Cortex of kidney (tissue), 1 donor: ENCODE measurements at places on chromosomes 6 and 20.

DNA sequence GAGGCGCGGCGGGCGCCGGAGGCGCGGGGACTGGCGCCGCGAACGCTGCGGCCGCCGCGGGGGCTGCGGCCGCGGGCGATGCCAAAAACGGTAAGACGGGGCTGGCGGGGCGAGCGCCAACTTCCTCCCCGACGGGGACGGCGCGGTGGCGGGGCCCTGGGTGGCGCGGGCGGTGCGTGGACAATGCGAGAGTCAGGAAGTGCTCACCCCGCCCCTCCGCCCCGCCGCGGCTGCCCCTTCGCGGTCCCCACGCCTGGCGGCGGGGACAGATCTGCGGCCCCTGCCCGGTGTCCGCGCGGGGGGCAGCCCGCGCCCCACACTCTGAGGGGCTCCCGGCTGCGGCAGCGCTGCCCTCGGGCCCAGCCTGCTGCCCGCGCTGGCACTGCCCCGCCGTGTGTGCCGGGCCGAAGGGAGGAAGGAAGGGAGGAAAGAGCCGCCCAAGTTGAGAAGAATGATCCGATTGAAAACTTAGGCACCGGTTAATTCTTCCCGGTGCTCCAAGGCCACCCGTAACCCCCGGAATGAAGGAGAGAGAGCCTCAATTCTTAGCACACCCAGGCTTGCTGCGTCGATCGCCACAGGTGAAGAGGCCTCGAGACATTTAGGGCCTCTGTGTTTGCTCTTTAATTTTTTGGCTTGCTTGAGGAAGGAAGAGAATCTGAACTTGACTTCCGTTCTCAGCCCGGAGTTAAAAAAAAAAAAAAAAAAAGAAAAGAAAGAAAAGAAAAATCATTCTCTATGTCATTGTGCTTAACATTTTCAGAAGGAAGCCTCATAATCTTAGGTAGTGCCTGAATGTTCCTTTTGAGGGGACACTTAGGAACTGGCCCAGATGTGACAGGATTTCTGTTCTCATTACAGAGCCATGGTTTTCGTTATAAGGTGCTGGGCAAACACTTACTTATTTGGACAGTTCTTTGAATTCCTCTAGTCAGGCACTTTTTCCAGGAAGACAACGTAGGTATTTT is 982 bp downstream of the HECA start:
- no peak for DNase-seq

- DNase-seq, result no peak
Observed at GRCh38 chr6:147506704-147507114, 1.8 kb upstream of the SAMD5 start.

DNA sequence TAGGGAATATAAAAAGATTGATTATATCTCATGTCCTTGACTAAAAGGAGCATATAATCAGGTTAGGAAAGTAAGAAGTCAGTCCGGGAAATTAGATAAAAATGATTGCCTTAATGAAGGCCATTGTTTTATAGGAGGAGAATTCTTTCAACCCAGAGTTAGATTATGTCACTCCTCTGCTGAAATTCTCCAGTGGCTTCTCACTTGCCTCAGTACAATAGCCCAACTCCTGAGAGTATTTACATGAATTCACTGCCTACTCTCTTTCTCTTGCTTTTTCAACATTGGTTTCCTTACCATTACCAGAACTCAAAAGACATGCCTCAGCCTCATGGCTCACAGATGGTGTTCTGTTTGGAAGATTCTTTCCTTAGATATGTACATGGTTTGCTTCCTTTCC is 114.9 kb downstream of the EPHA7 start:
- DNase-seq, result no peak

GRCh38 chr6:123803504-123804013 is at the start of gene NKAIN2:
NKAIN2 (plus strand) TSS chr6:123803865.
- DNase-seq, result no peak

GRCh38 chr6:145051661-145052060 is 683.7 kb downstream of the EPM2A start:
- no peak for DNase-seq

GRCh38 chr6:20317430-20317829 is 84.2 kb upstream of the E2F3 start:
- DNase-seq, result no peak

GRCh38 chr6:31680226-31681134 is at the start of gene LY6G5C:
LY6G5C (minus strand) TSS chr6:31681067; CDS start chr6:31680373, 694 bp downstream.
- DNase-seq, result no peak

DNA sequence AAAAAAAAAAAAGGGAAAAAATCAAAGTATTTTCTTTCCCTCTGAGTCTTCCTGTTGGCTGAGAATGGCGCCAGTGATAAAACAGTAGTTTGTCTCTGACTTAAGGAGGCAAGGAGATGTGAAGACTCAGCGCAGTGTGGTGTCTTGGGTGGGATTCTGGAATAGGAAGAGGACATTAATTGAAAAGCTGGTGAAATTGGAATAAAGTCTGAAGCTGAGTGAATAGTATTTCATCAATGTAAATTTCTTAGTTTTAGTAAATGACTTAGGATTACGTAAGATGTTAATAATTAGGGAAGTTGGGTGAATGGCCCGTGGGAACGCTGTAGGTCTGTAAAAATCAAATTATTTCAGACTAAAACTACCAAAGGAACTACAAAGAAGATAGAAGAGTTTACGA is 122.8 kb upstream of the ZNF217 start:
- DNase-seq, result no peak

GRCh38 chr6:33802186-33802958 is 1.4 kb downstream of the MLN start:
- no peak for DNase-seq

DNA sequence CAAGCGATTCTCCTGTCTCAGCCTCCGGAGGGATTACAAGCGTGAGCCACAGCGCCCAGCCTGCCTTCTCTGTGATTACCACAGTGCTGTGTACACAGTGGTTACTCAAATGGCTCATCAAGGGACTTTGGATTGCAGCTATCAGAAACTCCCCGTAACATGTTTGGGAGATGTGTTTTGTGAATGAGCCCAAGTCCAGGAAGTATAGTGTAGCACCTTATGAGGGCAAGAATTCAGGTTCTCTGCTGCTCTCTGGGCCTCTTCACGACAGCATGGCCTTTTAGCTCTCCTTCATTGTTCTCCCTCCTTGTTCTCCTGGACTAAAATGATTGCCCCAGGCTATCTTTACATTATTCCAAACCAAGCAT is 34.1 kb upstream of the RPL7L1 start:
- DNase-seq, result no peak

GRCh38 chr6:136782021-136782770 is 10.1 kb downstream of the MAP3K5 start:
- no peak for DNase-seq

DNA sequence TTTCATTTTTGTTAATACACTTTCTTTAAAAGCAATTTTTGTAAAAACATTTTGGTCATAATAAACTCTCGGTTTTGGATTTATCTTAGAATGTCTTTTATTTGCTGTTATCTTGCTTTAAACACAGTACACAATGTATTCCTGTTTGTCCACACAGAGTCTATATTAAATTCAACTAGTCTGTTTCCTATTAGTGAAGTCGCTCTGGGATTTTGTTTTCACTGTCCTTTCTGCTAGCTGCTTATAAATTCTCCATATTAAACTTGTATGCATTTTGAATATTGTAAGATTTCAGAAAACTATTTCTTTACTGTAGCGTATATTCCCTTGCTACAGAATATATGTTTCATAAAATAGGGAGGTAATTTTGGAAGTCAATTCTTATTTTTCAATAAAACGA is 630.2 kb downstream of the HDGFL1 start:
- DNase-seq, result no peak

DNA sequence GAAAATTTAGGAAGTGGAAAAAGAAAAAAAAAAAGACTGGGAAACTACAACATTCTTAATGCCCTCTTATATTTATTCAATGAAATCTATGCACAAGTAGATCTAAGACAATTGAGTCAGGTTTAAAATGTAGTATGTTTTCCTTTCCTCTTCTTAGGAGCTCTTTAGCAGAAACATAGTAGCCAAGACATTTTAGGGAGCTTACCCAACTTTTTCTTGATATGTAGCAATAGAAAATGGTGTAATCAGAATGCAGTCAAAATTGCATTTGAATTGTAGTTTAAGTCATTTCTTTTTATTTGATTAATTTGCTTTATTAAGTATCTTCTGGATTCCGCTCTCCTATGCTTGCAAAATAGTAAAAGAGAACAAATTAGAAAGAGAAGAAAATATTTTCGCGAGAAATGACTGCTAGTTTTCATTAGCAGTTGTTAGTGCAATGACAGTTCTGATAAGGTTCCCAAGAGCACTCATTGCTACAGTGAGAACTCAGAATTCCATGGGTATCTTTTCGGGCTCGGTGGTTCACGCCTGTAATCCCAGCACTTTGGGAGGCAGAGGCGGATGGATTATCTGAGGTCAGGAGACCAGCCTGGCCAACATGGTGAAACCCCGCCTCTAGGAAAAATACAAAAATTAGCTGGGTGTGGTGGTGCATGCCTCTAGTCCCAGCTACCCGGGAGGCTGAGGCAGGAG is 52.2 kb downstream of the JARID2 start:
- DNase-seq, result no peak

DNA sequence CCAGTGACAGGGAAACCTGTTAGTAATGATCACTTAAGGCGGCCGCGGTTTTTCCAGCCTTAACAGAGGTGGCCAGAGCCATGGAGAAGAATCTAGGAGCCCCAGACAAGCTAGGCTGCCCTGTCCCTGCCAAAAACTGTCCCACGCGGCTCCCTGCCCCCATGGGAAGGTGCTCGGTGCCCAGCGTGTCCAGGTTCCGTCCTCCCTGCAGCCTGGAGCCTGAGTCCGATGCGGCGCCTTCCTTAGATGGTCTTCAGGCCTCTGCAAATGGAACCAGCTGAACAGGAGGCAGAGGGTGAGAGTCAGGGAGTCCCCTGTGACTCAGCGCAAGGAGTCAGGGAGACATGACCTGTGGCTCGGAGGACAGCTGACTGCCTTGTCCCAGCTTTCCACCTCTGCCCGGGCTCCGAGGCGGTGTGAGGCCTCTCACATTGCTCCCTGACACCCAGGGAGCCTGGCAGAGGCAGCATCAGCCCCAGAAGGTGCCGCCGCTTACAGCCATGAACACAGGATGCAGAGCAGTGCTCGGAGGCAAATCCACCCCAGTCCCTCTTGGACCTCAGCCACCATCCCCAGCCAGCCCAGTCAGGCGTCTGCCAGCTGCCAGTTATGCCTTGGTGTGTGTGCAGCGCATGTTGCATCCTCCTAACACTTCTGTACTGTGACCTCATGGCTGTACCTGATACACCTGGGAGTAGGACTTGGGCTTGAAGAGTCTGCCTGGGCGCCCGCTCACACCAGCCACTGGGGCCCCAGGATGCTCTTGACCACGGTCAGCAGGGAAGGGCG is 377.7 kb downstream of the CDH4 start:
- DNase-seq, result no peak

DNA sequence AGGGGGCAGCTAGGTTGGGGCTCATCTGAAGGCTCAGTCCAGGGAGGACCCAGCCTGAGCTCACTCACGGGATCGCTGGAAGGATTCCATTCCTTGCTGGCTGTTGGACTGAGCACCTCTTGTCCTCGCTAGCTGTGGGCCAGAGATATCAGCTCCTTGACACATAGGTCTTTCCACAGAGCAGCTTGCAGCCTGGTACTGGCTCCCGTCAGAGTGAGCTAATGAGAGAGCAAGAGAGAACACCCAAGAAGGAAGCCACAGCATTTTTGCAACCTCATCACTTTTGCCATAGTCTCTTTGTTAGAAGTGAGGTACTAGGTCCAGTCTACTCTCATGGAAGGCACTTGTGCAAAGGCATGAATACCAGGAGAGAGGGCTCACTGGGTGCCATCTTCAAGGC is 179.9 kb downstream of the CDC5L start:
- DNase-seq, result no peak
